ENCODE measurements at places on chromosomes 1 and 21.
A peak's percentile ranks its signal among the peaks of the same experiment; 100 is the strongest.

- no peak for DNase-seq
Measured at GRCh38 chr1:161907265-161907664, 116.4 kb downstream of the OLFML2B start.

DNA sequence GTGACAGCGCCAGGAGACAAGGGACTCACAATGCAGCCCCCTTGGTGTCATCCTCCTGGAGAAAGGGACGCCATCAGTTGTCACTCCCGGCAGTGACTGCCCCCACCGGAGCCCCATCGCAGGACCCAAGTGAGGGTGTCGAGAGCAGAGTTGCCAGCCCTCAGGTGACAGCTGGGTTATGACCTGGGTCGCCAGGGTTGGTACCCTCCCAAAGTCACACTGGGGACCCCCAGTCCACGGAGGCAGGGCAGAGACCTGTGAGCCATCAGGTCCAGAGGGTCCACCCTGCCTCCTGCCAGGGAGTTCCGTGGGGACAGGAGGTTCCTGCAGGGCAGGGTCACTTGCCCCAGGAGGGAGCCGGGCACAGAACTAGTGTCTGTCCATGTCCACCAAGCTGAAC lies 78.2 kb upstream of the IFFO2 start:
- DNase-seq: no peak

GRCh38 chr1:1161683-1162079 lies 12.0 kb upstream of the TTLL10 start:
- DNase-seq: no peak

DNA sequence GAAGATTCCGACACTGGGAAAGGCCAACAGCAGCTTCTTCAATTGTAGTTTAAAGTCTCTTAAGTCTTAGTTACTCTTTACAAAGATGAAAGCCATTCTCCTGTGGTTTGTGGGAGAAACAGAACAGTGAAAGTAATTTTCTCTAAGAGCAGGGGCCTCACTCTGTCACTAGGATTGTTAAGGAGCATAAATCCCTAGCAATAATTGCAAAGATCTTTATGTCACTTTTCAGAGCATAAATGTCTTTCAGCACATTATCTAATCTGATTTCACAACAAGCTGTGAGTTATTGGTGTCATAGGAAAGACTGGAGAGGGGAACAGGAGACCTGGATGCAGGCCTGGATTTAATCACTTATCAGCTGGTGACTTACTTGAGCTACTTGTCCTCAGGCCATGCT lies 32.4 kb upstream of the DUSP23 start:
- no peak for DNase-seq

DNA sequence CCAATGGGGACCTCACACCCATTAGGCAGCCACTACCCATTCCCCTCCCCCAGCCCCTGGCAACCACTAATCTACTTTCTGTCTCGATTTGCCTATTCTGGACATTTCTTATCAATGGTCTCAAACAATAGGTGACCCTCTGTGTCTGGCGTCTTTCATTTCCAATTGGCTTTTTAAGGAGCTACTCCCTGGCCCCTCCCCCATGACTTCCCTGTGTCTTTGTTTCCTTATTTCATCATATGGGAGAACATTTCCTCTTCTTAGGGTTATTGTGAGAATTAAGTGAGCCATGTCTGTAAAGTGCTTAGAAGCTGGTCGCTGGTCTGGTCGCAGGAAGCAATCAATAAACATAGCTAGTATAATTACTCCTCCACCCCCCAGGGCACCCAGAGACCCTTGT lies 80.9 kb downstream of the SPSB1 start:
- DNase-seq: no peak

- DNase-seq: peak; percentile 54
Measured at GRCh38 chr1:197526736-197527371, 248.4 kb downstream of the DENND1B start.

DNA sequence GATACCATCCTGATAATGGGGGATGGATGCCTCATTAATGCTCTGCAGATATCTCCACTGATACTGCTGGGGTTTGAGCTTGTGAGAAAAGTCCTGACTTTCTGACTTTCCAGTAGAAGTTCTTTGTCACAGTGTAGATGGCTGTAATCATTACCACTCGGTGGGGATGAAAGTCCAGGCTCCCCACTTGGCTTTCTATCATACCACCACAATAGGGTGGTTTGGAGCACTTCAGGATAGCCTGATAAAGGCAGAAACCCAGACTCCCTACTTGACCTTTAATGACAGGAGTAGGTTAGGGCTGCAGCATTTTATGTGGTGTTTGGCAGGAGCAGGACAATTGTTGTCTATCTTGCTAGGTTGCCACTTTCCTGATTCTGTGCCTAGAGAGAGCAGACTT lies 294.1 kb downstream of the BRINP3 start:
- DNase-seq: no peak

GRCh38 chr1:226662642-226663326 lies 76.3 kb downstream of the ITPKB start:
- DNase-seq: no peak

DNA sequence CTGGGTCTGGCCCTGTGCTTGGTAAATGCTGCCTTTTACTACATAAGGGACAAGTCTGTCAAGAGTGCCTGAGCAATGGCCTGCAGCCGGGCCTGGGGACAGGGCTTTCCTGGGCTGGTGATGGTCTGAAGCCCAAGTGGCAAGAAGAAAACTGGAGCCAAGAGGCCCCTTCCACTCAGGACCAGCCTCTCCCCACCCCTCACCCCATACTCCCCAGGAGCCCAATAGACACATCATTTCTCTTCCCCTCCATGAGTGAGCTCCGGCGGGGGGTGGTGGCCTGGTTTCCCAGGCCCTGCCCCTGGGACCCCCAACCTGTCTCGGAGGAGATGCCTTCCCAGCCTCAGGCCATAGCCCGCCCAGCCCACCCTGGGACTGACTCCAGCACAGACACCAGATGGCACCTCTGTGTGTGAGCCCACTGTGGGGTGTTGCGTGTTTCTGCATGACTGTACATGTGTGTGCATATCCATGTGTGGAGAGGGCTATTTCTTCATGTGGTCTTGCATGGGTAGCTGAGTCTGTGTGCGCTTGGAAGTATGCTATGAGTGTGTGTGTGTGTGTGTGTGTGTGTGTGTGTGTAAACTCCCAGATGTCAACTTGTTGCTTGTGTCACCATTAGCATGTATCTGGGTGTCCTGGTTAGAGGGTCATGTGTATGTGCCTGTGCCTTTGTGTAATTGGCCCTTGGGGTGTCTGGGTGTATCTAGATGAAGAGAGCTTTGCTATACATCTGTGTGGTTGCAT lies 14.3 kb upstream of the LRP8 start:
- no peak for DNase-seq

DNA sequence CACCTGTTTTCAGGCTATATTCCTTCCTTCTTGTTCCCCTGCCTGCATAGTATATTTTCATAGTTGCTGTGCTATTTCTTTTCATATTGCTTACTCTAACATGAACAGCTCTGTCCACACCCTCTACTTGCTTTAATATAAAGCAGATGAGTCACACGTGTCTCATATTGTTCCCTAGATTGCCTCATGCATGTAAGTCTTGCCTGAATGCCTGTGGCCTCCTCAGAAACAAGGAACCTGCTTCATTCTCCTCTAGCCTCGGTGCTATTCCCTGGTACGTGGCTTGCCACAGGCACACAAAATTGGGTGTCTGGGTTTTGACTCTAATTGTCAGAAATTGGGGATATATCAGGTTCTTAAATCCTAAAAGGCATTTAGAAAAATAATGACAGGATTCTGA lies 16.5 kb upstream of the PKP1 start:
- DNase-seq: no peak

- DNase-seq: no peak
Measured at GRCh38 chr1:116457946-116458604, 85.0 kb downstream of the ATP1A1 start.

DNA sequence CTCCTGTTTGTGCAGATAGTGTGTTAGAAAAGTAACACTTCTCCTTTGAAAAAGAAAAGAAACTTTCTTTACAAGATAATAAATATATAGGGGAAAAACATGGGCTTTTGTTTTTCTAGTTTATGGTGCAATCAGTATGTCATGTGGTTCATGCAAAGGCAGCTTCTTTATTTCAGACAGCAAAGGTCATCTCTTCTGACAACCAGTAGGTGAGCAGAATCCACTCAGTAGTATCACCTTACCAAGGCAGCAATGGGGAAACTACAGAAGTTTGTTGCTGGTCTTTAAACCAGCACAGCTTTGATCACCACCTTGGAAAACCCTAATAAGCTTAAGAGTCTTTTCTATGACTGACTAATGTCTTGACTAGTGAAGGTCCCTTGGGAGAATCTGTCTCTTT lies 13.0 kb upstream of the SAMSN1 start:
- no peak for DNase-seq

- DNase-seq: peak; percentile 87
Measured at GRCh38 chr1:10867914-10868598, 71.6 kb upstream of the CASZ1 start.

- DNase-seq: no peak
Measured at GRCh38 chr1:63547621-63548294, 24.4 kb downstream of the EFCAB7 start.

GRCh38 chr1:57340334-57341070 lies 83.4 kb downstream of the DAB1 start:
- no peak for DNase-seq

DNA sequence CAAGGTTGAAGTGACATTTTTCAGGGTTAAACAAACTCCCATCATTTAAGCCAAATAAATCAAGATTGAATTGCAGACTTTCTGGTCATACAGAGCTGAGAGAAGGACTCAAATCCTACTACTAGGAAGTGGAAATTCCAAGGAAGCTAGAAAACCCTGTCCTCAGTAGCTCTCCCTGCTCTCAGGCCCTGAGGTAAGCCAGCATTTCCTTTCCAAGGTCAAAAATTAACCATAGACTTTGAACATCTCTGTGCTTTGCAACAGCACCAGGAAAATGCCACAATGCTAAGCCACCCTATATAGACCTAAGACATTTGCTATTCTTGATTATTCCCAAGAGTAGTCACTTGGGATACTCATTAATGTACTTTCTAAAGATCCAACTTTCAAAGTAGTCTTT lies 45.1 kb downstream of the LUZP1 start:
- DNase-seq: no peak

GRCh38 chr1:47527653-47528272 lies 89.9 kb downstream of the FOXD2 start:
- DNase-seq: peak; percentile 36

DNA sequence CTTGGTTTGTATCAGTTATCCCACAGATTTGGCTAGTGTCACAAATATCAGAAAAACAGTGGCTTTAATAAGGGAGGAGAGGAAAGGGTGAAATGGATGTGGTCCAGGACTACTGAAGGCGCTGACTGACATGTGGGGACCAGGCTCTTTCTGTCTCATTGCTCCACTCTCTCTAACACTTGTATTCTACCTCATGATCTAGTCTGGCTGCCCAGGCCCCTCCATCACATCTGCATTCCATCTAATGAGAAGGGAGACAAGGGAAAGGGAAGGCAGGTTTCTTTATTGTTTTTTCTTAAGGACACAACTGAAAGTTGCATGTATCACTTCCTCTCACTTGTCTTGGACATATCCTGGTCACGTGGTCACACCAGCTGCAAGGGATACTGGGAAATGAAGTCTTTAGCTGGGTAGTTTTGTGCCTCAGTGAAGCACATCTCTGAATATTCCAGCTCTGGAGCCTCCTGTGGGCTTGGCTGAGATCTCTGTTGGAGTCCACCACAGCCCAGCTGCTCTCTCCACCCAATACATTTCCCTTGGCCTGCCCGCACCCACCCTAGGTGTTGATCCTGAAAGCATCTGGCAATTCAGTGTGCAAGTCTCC lies 42.0 kb upstream of the PADI2 start:
- no peak for DNase-seq

DNA sequence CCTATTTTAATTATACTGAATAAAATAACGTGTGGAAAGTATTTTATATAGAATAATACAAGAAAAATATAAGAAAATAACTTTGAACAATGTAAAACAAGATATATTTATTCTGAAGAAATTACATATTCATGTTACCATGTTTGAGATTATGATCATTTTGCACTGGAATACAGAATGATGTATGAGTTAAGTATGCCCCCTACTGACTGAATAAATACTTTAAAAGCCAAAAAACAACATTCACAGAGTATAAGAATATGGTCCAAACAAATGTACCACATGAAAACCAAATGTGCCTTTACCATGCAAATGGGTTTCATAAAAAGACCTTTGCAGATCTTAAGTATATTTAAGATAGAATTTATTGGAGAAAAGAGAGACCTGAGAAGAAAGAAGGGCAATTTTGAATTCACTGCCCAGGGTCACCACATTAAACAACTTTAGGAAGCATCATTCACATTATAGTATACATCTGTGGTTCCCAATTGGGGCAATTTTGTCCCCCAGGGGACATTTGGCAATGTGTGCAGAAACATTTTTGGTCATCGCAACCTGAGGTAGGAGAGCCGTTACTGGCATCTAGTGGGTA lies 136.6 kb upstream of the GFI1 start:
- DNase-seq: peak; percentile 1

- no peak for DNase-seq
Measured at GRCh38 chr1:81757398-81758020, 43.2 kb upstream of the ADGRL2 start.

- DNase-seq: no peak
Measured at GRCh38 chr1:1166642-1167397, 6.9 kb upstream of the TTLL10 start.

GRCh38 chr1:234154320-234155251 lies 218.7 kb upstream of the COA6 start:
- DNase-seq: peak; percentile 81

DNA sequence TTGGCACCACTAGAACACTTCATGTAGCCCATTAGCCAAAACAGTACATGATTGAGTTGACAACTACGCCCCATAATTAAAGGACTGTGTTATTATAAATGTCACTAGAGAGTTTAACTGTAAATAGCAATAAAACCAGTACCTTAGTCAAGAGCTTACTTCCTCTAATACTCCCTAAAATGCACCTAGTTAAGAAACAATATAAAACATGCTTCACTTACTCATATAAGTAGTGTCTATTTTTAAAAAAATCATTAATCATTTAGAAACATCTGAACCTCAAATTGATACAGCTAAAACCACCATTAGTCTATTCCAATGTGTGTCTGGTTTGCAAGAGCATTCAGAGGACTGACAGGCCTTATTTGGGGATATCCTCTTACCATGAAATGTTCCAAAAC lies 25.3 kb downstream of the PTP4A2 start:
- peak; percentile 71 for DNase-seq

- DNase-seq: no peak
Measured at GRCh38 chr21:18985584-18985983, 582.0 kb upstream of the TMPRSS15 start.

- DNase-seq: no peak
Measured at GRCh38 chr1:41758904-41759548, 159.7 kb downstream of the HIVEP3 start.
